ENCODE measurements at places on chromosomes 1 and 21.

DNA sequence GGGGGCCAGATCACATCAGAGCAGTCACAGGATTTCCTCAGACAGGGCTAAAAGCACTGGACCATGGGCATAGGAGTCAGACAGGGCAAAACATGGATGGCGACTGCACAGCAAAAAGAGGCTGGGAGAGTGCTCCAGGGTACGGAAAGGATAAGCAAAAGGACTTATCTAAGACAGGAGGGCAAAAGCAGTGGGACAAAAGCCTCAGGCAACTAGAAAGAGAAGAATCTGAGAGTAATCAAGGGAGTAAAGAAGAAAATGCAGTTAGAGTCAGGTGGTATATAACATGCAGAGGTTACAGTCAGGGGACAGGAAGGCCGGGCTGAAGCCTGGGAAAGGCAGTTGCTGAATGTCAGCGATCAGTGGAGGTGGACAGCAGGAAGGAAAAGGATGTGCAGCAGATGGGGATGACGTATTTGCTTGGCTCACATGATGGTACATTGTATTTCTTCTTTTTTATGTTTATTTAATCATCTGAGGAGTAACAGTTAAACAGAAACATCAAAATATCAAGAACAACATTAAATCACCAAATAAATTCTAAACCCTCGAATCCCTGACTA is 63.1 kb upstream of the CNN3 start:
- no peak for DNase-seq

GRCh38 chr1:36023098-36023769 is 60.7 kb upstream of the TEKT2 start:
- DNase-seq, result no peak

GRCh38 chr1:200627575-200628222 is 7.1 kb upstream of the KIF14 start:
- no peak for DNase-seq

GRCh38 chr1:195278644-195279043 is 1329.6 kb downstream of the KCNT2 start:
- no peak for DNase-seq

- DNase-seq, result peak; percentile 85
These were observed 1.7 kb upstream of the SORT1 start for GRCh38 chr1:109399326-109399957.

- no peak for DNase-seq
These were observed 19.3 kb downstream of the PRKACB start for GRCh38 chr1:84163123-84163931.
